Stimulated activated CD8-positive, alpha-beta memory T cell treated with anti-CD3 and anti-CD28 coated beads, Interleukin-4, amount 100 ng/mL, for 24 hours (primary cell): ENCODE measurements at places on chromosomes 7 and 10.

- DNase-seq, result no peak
Measured at GRCh38 chr10:119634219-119634544, 17.0 kb upstream of the BAG3 start.

DNA sequence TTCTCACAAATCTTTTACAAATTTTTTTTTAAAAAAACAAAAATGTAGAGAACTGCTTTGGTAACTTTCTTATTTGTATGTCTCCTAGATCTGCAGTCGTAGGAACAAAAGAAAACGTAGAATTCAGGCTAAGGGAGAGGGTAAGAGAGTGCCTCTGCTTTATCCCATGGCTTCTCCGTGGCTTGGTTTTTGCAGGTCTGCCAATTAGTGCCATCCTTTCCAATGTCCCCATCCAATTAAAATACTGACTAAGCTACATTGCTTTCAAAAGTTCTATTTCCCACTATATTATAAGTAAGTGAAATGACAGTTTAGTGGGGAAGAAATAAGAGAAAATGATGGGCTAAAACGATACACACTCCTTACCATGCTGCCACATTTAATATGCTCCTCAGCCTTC is 209.3 kb downstream of the CRPPA start:
- DNase-seq, result no peak

DNA sequence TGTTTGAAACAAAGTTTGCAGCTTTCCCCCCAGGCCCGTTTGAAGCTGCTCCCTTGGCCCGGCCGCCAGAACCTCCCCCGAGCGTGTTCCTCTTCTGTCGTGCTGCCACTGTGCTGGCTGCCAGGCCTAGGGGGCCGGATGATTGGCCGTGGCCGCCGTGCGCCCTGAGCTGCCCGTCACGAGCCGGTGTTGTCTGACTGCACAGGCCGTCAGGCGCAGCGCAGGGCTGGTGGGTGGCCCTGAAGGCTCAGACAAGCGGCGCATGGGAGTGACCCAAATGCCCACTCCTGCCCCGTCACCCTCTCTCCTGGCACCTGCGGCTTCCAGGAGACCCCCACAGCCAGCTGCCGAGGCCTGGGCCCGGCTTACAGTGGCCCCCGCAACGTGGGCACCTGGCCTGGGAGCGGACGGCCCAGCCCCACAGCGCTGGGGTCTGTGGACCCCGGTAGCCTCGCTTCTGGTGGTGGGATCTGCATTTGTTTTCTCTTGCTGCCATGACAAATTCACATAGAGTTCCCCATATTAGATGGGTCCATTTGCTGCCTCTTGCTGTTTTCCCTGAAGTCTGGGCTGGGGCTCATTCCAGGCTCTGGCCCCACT is 13.1 kb downstream of the JAKMIP3 start:
- no peak for DNase-seq

DNA sequence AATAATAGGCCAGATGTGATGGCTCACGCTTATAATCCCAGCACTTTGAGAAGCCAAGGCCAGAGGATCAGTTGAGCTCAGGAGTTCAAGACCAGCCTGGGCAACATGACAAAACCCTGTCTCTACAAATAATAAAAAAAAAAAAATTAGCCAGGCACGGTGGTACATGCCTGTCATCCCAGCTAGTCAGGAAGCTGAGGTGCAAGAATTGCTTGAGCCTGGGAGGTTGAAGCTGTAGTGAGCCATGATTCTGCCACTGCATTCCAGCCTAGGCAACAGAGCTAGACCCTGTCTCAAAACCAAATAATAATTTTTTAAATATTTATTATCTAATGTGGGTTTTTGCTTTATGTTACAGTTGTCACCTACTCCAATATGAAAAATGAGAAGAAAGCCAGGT is 178.9 kb downstream of the ADK start:
- no peak for DNase-seq

- DNase-seq, result no peak
Measured at GRCh38 chr7:77823787-77824186, 25.2 kb downstream of the PHTF2 start.

DNA sequence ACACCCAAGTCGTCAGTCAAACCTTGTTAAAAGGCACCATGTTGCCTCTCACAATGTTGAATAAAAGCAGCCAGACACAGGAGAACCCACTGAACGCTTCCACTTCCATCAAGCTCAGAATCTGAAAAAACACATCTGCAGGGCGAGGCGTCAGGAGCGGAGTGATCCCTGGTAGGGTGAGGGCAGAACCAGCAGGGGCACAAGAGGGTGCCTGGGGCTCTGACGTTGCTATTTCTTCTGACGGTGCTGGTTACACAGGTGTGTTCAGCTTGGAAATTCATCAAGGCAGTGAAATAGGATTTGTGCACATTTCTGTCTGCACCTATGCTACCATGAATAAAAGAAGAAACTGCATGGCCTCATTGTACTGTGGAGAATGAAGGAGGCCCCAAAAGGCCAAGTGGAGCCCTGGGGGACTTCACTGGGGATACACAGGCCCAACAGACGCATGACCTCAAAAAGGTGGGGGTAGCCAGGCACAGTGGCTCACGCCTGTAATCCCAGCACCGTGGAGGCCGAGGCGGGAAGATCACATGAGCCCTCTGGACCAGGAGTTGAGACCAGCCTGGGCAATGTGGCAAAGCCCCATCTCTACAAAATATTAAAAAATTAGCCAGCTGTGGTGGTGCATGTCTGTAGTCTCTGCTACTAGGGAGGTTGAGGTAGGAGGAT is 19.2 kb upstream of the NCAPG2 start:
- DNase-seq, result no peak

DNA sequence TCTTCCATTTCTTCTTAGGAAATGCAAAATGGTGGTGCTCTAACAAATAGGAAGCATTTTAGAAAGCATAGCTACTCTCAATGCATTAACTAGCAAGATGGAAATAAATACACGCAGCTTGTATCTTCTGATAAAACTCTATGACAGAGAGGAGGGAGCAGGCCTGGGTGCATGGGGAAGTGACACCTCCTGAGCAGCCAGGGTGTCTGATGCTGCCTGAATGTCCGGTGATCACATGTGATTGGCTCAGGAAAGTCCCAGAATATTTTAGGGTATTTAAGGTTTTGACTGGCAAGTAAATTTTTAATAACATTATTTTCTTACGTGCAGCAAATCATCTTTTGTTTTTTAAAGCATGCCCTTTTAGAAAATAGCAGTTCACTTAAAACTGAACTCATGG is 261.0 kb upstream of the KLF6 start:
- DNase-seq, result no peak

DNA sequence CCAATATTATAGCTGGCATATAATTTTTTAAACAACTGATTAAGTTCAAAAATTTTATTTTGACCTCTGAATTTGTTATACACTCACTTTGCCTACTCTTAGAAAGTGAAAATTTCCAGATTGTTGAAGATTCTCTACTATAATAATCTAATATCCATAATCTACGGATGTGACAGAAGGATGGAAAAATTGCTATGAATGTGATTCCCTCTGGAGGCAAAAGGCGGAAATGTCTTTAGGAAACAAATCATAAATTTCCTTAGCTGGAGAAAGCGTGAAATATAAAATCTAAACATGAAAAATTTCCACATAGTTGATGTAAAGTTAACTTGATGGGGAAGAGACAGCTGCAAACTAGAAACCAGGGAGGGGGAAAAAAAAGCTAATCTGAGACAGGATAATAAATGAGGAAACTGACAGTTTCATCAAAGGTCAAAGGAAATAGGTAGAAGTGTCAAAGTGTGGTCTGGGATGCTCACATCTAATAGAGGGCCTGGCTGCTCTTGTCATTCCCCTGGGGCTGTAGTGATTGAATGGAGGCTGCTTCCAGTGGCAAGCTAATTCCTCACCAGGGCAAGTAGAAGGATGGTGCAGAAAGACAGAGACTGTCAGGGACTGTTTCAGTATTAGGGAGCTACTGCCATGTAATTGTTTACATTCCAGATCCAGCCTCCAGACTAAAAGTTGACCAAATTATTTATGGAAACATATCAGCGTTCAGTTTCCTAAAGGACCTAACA is 264.5 kb downstream of the SDHAF3 start:
- DNase-seq, result no peak

DNA sequence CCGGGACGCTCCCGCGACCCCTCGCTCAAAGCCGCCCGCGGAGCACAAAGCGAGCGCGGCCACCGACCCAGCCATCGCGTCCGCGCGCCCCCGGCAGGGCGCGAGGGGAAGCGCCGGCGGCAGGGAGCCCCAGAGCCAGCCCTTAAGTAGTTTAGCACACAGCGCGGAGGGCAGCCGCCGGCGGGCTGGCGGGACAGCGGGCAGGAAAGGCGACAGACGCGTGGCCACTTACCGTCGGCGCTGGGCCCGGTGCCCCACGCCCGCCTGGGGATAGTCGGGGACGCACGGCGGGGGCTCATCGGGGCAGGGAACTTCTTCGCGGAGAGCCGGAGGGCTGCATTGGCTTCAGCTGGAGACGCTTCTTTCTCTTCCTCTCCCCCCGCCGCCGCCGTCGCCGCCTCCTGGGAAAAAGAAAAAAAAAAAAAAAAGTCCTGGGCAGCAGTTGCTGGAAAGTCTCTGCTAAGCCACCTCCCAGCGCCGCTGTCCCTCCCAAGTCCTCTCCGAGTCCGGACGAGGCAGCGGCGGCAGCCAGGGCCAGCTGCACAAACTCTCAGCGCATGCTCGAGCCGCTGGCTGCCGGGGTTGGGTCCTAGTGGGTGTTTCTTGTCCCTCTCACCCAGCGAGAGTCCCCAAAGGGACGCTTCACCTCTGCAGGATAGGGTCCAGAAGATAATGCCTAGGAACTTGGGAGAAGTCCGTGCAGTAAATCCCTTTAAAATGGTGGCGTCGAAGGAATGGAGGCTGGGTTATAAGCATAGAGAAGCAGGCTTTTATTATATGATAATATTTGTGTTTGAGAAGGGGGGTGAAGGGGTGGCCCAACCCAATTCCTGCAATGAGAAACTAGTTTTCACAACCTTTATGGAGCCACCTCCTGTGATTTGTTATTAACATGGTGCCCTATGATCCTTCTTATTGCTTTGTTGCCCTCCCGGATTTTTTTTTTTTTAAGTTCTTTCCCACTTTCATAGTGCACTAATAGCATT is at the start of gene TSPAN12:
TSS of gene TSPAN12 (minus strand) at position 557 of the 986 bp plus-strand sequence. CDS start 1,381 bp downstream, outside the sequence.
- peak; percentile 23 for DNase-seq
